Activated CD8-positive, alpha-beta memory T cell treated with anti-CD3 and anti-CD28 coated beads for 48 hours (primary cell): ENCODE measurements at places on chromosomes 3 and 15.

- no peak for DNase-seq
These were observed 62.4 kb downstream of the CD200 start for GRCh38 chr3:112395181-112395895.

DNA sequence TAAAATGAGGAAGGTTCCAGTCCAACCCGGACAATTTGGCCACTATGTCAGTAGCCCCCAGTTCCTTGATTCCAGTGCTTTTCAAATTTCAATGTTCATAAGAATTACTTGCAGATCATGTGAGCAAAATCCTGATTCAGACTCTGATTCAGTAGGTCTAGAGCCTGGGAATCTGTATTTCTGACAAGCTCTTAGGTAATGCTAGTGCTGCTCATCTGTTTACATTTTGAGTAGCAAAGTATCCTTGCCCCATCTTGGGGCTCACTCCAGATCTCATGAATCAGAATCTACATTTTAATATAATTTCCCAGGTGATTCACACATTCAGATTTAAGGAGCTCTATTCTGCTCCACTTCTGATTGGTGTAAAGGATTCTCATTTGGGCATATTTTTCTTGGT, 142.0 kb downstream of the NAALADL2 start:
- DNase-seq = no peak

- no peak for DNase-seq
These were observed 558 bp downstream of the DTWD1 start for GRCh38 chr15:49621401-49621811.

DNA sequence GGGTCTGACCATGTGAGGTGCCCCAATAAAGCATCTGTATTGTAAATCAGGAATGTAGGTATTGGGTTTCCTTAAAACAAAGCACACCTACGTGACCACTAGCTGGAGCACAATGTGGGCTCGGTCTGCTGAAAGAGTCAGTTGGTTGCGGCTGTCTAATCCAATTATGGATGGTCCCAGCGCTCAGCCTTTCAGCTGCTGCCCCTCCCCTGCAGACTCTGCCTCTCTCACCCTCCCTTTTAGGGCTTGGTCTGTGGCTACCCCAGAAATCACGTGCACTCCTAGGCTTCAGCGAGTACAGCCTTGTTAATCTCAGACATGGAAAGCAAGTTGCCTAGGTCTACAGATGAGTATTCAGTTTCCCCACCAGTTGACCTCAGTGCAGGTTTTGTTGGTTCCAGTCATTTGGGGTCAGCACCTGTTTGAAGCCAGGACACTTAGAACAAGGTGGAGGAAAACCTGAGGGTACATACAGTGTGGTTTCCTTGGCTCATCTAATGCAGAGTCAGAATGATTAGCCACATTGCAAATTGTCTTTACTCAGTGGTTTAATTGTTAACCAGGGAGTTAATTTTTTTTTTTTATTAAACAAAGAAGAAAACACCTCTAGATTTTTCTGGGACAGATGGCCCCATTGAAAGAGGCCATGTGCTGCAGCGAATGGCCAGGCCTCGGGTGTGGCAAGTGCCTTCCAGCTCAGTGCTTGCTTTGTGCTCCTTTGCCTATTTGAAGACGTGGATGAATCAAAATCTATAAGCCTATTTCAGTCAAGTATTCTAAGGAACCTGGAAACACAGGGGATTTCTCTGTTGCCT, 137.7 kb downstream of the IGF1R start:
- no peak for DNase-seq

- no peak for DNase-seq
These were observed 20.4 kb downstream of the MAGI1 start for GRCh38 chr3:66018057-66019033.

DNA sequence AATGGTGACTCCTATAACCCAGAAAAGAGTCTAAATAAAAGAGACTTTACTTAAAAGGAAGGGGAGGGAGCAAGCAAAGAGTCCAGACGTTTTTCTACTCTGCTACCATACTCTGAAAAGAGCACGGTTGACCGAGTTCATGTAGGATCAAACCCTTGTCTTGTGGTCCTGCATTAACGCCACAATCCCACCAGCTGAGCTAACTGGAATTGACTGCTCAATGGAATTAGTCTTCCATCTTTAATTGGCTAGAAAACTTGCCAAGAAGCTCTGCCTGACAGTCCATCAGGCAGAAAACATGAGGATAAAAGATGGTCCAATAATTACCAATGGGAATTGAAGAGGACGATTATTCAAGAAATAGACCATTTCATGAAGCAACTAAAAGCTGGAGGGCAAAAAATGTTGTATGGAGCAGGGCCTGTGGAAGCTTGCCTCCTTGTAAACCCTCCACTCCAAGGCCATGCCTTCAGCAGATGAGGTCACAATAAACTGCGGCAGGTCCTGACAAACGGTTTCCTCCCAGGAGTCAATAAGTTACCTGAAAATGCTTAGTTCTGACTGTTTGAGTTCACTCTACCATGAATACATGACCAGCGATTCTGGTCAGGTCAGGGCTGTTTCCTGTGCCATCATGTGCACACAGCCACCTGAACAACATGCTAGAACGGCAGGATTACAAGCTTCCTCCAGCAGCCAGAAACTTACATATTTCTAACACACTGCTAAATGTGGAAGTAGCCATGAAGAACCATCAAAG, 35.6 kb upstream of the ARHGEF3 start:
- DNase-seq = no peak

DNA sequence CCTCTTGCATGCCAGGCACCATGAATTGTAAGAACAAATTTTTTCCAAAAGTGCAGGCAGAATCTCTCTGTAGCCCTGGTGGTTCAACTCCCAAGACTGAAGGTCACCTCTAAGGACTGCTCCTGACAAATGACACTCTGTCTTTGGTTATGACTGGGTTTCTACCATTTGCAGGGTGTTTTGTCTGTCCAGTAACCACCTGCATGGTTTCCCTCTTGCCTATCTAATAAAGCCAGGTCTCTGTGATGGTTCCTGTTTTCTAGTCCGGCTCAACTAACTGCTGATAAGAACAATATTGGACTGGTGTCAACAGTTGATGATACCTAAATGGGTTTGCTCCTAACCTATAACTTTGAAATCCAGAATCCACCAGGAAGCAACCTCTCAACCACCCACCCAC, 43.7 kb downstream of the ATP8B4 start:
- no peak for DNase-seq

GRCh38 chr15:75002398-75002797, 7.0 kb downstream of the SCAMP5 start:
- DNase-seq = no peak

GRCh38 chr15:98823616-98824015, 175.3 kb downstream of the IGF1R start:
- DNase-seq = no peak

DNA sequence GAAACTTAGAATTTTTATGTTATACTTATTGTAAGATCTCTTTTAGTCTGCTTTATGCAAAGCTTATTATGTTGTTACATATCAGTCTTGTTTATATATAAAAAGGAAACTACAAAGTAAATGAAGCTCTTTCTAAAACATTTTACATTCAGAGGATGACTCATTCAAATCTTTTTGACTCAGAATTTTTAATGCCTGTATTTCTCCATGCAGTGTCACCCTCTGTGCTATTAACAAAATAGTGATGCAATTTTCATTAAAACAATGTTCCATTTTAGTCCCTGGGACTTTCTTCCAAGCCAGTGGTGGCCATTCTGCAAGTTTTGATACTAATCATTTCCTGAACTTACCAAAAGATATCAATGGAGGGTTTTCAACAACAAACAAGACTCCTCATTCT, 216.1 kb downstream of the NAALADL2 start:
- DNase-seq = no peak
